T-helper 17 cell (primary cell): ENCODE measurements at places on chromosomes 7 and 10.

DNA sequence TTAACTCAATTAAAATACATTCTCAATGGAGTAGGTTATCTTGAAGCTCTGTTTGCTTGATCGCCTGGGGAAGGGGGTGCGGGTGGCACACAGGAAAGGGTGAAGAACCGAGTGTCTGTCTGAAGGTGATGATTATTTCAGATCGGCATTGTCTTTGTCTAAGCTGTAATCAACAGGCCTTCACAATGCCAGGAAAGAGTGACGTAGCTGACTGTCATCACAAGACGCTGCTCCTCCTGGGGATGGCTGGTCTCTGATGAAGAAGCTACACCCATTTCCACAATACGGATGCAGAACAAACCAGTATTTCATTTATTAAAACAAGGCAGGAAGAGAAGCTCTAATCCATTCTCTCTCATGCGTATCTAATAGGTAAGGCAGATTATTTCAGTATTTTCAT, 19.4 kb downstream of the JCAD start:
- peaks cover 6% of the 10 kb centered on the region for H3K4me1 ChIP-seq
- no peak overlapping the region for H3K27ac ChIP-seq
- H3K36me3 ChIP-seq = peaks cover 5% of the 10 kb centered on the region
- H3K4me3 ChIP-seq = no peak overlapping the region

DNA sequence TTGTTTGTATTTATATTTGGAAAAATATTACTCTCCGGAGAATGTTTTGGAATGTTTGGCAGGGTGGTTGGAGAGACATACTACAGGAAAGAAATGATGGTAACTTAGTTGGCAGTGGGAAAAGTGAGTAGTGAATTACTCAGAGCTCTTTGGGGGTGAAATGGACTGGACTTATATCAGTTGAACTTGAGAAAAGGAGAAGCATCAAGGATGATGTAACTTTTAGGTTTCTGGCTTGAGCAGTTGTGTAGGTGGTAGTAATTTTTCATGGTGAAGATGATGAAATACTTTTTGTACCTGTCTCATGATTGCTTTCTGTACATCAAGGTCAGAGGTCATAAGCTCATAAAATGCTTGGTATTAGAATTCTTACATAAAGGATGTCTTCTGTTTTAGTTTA, 617.2 kb downstream of the AUTS2 start:
- H3K27me3 ChIP-seq = no peaks in the 10 kb centered on the region
- H3K4me3 ChIP-seq = no peak overlapping the region
- no peaks in the 10 kb centered on the region for H3K36me3 ChIP-seq
- no peak overlapping the region for H3K27ac ChIP-seq

GRCh38 chr10:3270577-3271316, 98.2 kb upstream of the PITRM1 start:
- no peaks in the 10 kb centered on the region for H3K36me3 ChIP-seq
- H3K4me3 ChIP-seq = no peak overlapping the region
- DNase-seq = no peak
- peaks cover 2% of the 10 kb centered on the region for H3K4me1 ChIP-seq
- H3K27ac ChIP-seq = no peak overlapping the region
- H3K27me3 ChIP-seq = peaks cover 19% of the 10 kb centered on the region

DNA sequence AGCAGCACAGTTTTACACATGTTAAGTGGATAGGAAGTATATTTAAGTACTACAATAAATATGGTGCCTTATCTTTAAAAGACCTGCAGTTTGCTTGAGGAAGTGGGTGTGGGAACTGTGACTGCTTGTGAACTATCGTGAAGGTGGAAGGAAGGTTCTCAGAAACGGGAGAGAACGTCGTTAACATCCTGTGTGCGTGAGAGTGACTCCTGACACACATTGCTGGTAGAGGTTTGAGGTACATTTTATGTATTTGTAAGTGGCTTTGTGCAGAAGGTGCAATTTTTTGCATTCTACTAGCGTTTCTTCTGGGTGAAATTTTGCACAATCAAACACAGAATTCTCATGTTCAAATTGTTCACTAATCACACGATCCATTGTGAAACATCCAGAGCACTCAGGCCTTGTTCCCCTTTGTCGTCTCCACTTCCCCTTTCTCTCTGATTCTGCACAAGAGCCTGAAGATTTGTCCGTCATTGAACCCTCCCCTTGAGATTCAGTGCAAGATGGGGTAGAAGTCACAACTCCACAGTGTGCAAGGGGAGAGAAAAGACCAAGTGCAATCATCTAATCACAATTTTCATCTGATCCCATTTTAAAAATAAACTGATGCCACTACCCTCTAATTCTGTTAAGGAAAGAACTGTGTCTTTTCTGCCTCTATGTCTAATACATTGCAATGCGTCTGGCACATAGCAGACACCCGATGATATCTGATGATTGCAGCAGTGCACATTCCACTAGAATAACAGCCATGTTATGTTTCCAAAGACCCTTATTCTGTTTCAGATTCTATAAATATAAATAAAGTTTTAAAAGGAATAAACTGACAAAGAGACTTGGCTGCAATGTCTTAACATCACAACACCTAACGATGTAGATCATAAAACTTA, 279.9 kb downstream of the NEBL start:
- H3K27me3 ChIP-seq = no peaks in the 10 kb centered on the region
- no peaks in the 10 kb centered on the region for H3K36me3 ChIP-seq
- no peak for DNase-seq
- H3K4me1 ChIP-seq = no peaks in the 10 kb centered on the region
- H3K4me3 ChIP-seq = no peak overlapping the region
- H3K27ac ChIP-seq = no peak overlapping the region

DNA sequence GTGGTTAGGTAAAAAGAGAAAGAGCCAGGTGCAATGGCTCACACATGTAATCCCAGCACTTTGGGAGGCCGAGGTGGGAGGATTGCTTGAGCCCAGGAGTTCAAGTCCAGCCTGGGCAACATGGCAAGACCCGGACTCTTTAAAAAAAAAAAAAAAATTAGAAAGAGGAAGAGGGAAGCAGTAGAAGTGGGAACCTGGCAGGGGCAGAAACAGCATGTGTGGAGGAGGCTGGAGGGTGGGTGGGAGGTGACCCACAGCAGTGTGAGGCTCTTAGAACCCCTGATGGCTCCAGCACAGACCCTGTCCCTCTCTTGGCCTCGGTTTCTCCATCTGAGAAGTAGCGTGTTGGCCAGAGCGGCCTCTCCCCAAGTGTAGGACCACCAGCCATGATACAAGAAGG, 4.9 kb upstream of the CCL24 start:
- no peak overlapping the region for H3K4me3 ChIP-seq
- H3K27ac ChIP-seq = peak overlapping the region; percentile 66
- peaks cover 2% of the 10 kb centered on the region for H3K36me3 ChIP-seq
- H3K4me1 ChIP-seq = no peaks in the 10 kb centered on the region
- peaks cover 8% of the 10 kb centered on the region for H3K27me3 ChIP-seq

GRCh38 chr10:7857262-7857661, 39.0 kb downstream of the TAF3 start:
- H3K27ac ChIP-seq = no peak overlapping the region
- H3K36me3 ChIP-seq = peaks cover 7% of the 10 kb centered on the region
- H3K4me3 ChIP-seq = no peak overlapping the region
- DNase-seq = no peak

DNA sequence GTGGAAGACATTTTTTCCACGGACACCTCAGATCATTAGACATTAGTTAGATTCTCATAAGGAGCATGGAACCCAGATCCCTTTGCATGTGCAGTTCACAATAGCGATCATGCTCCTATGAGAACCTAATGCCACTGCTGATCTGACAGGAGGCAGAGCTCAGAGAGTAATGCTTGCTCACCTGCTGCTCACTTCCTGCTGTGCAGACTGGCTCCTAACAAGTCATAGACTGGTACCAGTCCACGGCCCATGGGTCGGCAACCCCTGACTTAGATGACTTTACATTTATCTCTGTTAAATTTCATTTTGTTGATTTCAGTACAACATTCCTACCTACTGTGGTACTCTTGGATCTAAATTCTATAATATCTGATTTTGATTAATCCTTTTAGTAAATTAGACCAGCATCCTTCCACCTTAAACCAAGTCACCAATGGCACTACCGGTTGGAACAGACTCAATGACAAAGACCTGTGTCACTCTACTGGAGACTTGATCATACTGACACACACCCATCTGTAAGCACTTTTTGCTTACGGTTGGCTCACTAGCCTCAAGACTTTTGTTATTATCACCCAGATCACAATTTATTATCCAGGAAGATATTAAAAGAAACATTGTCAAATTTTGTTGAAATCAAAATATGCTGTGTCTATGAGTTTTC, 8.0 kb upstream of the CCDC71L start:
- no peaks in the 10 kb centered on the region for H3K4me1 ChIP-seq
- no peak for DNase-seq
- no peak overlapping the region for H3K27ac ChIP-seq
- H3K27me3 ChIP-seq = no peaks in the 10 kb centered on the region
- H3K4me3 ChIP-seq = no peak overlapping the region
- H3K36me3 ChIP-seq = no peaks in the 10 kb centered on the region

GRCh38 chr7:131190146-131190545, 137.5 kb upstream of the MKLN1 start:
- no peak overlapping the region for H3K4me3 ChIP-seq
- no peaks in the 10 kb centered on the region for H3K27me3 ChIP-seq
- no peak for DNase-seq
- no peaks in the 10 kb centered on the region for H3K36me3 ChIP-seq

DNA sequence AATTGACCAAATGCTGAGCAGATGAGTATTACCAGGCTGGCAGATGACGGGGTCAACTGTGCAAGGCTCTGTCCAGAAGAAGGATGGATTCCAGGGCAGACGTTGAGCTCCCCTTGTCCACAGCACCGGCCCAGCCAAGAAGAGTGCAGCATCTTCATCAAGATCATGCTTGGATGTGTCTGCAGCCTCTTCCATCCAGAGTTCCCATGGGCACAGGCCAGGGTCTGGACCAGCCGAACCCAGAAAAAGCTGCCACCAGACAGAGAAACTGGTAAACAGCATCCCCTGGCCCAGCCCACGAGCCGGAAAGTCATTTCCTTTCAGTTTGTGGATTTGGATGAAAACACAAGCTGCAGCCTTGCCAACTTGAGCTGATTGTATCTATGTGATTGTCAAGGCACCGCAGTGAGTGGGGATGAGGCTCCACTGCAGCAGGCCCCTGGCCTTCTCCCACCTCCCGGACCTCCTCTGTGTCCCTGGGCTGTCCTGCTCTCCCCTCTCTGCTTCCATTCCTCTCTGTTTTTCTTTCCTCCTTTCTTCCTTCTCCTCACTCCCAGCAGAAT, 321.8 kb downstream of the TCERG1L start:
- no peaks in the 10 kb centered on the region for H3K4me1 ChIP-seq
- H3K36me3 ChIP-seq = no peaks in the 10 kb centered on the region
- no peak for DNase-seq
- no peak overlapping the region for H3K4me3 ChIP-seq
- H3K27ac ChIP-seq = no peak overlapping the region

DNA sequence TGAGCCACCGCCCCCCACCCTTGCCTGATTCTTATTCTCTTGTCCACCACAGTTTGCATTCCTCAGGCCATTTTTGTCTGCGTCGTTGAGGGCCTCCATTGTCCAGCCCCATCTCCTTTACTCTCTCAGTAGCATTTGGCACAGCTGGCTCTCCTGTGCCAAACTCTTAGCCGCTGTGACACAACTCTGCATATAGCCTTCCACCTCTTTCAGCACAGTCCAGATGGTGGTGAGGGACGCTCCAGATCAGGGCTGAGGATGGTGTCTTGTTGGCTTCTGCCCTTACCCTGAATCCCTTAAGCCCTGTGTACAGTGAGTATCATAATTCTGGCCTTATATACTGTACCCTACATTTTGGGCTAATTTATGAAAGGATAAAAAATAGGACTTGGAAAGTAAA, 45.6 kb downstream of the BMPR1A start:
- no peaks in the 10 kb centered on the region for H3K36me3 ChIP-seq
- DNase-seq = no peak
- no peak overlapping the region for H3K4me3 ChIP-seq
- H3K27me3 ChIP-seq = no peaks in the 10 kb centered on the region

GRCh38 chr10:27504808-27505460, 830 bp downstream of the RAB18 start:
- H3K36me3 ChIP-seq = peaks cover 5% of the 10 kb centered on the region
- no peaks in the 10 kb centered on the region for H3K27me3 ChIP-seq
- DNase-seq = no peak
- peak overlapping the region; percentile 97 for H3K27ac ChIP-seq
- peaks cover 45% of the 10 kb centered on the region for H3K4me1 ChIP-seq

GRCh38 chr10:99370993-99371392, 41.8 kb downstream of the CNNM1 start:
- H3K4me3 ChIP-seq = no peak overlapping the region
- no peak overlapping the region for H3K27ac ChIP-seq
- H3K27me3 ChIP-seq = peaks cover 86% of the 10 kb centered on the region
- no peaks in the 10 kb centered on the region for H3K36me3 ChIP-seq

GRCh38 chr7:129777993-129778769, 166.7 kb downstream of the NRF1 start:
- H3K36me3 ChIP-seq = peaks cover 2% of the 10 kb centered on the region
- H3K27me3 ChIP-seq = peaks cover 38% of the 10 kb centered on the region
- no peak for DNase-seq
- no peak overlapping the region for H3K27ac ChIP-seq
- peak overlapping the region; percentile 73 for H3K4me3 ChIP-seq

DNA sequence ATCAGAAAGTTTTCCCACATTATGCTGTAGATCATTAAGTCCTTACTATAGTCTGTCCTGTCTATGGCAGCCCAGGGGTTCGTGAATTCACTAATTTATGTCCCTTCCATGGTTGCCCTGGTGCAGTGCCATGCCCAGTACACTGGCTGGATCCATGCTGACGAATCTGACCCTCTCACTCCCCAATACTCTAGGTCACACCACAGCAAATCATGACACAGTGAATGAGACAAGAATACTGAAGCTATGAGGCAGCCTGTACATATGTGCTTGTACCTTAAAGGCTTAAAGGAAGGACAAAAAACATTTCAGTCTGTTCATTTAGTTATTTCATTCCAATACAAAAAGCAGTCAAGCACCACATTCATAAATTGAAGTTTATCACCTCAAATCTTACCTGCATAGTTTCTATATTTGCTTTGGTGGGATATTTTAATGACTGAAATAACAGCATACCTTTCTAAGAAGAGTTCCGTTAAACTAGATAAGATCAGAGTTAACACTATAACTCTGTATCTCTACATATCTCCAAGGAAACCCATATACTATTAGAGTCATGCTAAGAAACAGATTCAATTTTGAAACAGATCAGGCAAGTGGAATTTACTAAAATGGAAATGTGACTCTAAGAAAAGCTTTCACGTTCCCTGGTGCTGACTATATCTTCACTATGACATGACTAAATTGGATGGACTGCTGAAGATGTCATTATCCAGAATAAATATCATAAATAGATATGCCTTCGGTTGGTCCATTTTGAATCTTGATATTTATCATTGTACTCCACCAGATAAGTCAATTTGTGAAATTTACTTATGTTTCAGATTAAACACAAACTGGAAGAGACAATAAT, 36.7 kb downstream of the OSBPL3 start:
- H3K36me3 ChIP-seq = peaks cover 5% of the 10 kb centered on the region
- no peak overlapping the region for H3K4me3 ChIP-seq
- DNase-seq = no peak
- H3K27ac ChIP-seq = peak overlapping the region; percentile 32

DNA sequence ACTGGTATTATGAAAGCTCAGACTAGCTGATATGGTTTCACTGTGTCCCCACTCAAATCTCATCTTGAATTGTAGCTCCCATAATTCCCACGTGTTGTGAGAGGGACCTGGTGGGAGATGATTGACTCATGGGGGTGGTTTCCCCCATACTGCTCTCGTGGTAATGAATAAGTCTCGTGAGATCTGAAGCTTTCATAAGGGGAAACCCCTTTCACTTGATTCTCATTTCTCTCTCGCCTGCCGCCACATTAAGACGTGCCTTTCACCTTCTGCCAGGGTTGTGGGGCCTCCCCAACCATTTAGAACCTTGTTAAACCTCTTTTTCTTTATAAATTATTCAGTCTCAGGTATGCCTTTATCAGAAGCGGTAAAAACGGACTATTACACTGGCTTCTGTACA, 40.3 kb downstream of the COL13A1 start:
- no peak overlapping the region for H3K27ac ChIP-seq
- peaks cover 2% of the 10 kb centered on the region for H3K4me1 ChIP-seq
- H3K27me3 ChIP-seq = peaks cover 71% of the 10 kb centered on the region
- no peak for DNase-seq
